ENCODE measurements at places on chromosomes 3 and 15.
A peak's percentile ranks its signal among the peaks of the same experiment; 100 is the strongest.

GRCh38 chr3:122646146-122646988 is 34.3 kb upstream of the PARP14 start:
- DNase-seq: no peak

GRCh38 chr3:49296781-49297411 is 19.9 kb upstream of the C3orf62 start:
- peak; percentile 53 for DNase-seq

GRCh38 chr3:122977746-122978466 is 49.7 kb downstream of the SEMA5B start:
- DNase-seq: no peak

DNA sequence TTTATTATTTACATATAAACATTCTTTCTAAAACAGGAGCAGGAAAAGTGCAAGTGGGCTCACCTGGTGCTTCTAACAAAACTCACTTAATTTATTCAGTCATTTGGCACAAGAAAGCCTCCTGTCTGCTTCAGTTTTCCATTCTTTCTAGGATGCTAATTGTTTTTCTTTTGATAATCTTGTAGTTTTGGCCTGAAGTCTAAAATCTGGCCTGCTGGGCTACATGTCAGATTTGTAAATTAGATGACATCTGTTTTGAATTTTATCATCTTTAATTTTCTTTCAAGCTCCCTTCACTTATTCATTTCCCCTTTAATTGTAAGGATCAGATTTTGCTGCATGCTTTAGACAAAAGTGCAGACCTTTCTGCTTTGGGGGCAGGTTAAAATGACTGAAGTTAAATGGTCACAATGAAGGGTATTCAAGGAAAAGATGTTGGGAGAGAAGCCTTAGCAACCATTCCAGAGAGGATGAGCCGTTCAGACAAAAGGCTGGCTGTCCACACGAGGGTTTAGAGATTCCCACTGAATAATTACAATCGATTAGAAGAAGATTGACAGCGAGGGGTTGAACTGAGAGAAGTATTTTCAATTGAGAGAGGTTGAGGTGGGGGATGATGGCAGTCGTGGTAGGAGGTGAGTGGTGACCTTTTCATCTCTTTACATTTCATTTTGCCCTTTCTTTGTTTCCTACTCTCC is 59.9 kb upstream of the PTX3 start:
- no peak for DNase-seq

DNA sequence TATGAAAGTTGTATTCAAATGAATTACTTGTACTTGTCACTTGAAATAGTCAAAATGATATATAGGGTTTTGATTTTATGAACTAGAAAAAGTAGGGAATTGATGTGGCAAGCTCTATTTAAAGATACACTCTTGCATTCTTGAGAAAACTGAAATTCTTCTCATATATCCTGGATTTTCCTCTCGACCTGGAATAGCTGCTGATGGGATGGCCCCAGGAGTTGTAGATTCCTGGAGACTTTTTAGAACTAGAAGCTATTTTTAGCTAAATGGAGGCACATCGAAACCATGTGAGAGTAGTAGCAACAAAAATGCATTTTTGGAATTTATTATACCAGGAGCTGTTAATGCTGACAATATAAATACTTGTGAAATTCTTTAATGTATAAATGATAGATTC is 125.9 kb downstream of the LEKR1 start:
- no peak for DNase-seq

DNA sequence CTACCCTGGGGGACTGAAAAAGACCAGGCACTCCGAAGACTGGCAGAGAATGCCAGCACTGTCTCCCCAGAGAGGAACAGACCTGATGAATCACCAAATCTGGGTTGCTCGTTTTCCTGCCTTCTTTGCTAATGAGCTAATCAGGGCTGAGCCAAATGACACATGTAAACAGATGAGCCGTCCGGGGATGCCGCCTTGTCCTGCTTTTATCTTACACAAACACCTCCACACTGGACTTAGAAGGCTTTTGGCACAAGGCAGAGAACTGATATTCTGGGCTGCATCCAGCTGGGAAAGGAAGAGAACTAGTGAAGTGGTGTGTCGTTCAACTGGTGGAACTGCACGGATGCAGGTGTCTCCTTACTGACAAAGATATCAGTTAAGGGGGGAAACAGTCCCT is 88.1 kb downstream of the MECOM start:
- no peak for DNase-seq

GRCh38 chr3:66457252-66457651 is 43.6 kb downstream of the LRIG1 start:
- no peak for DNase-seq

GRCh38 chr3:12005951-12006625 is 1.9 kb downstream of the SYN2 start:
- no peak for DNase-seq

DNA sequence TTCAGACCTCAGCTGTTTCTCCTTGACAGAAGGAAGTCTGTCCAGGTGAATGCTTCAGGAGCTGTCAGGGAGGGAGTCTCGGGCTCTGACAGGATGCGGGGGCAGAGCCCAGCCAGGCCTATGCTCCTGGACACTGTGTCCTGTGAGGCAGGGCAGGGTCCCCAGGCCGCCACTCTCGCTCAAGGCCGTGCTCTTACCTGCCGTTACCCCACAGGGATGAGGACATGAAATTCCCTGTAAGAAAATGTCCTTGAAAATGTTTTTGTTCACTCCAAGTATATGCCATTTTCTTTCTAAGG is 63.9 kb downstream of the BOC start:
- no peak for DNase-seq

- DNase-seq: no peak
Measured at GRCh38 chr3:53581671-53582070, 87.3 kb downstream of the CACNA1D start.

DNA sequence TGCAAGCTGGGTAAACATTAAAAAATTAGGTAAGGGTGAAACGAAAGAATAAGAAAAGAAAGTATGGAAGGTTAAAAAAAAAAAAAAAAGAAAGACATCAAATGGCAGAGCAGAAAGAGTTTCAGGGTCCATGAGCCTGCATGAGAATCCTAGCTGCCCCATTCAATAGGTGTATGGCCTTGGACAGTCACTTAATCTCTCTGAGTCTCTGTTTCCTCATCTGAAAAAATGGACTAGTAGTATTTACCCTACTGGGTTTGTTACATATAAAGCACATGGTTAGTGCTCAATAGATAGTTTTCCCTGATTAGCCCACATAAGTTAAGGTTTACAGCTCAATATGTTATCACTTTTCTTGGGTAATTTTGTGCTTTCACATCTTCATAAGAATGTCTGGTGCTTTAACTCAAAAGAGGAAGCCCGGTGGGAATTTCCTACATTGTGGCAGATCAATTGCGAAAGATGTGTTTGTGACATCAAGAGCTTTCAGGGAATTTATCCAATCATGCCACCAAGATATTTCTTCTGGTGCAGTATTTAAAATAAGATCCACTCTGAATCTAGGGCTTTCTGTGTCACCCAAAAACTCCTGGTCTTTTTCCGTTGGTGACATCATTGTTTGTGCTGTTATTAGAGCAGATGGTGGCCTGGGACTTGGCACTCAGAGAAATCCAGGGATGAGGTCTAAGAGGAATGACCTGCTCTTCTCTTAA is 57.2 kb upstream of the UBE2E1 start:
- peak; percentile 32 for DNase-seq

GRCh38 chr15:87573039-87573438 is 683.5 kb downstream of the NTRK3 start:
- no peak for DNase-seq

- DNase-seq: no peak
Measured at GRCh38 chr15:40872791-40873693, 992 bp downstream of the RHOV start.

DNA sequence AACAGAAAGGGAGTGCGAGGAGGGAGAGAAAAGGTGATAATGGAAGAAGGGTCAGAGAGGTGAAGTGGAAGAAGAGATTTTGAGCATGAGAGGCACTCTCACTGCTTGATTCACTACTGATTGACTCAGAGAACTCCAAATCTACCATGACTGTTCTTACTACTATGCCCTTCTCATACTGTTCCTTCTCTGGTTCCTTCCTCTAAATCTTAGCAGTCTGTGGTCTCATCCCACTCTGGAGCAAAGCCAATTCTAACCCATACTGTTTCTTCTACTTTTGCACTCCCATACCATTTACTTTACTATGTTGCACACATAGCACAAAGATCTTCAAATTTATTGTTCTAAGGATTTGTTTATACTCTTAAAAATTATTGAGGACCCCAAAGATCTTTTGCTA is 100.8 kb downstream of the DTWD1 start:
- no peak for DNase-seq

DNA sequence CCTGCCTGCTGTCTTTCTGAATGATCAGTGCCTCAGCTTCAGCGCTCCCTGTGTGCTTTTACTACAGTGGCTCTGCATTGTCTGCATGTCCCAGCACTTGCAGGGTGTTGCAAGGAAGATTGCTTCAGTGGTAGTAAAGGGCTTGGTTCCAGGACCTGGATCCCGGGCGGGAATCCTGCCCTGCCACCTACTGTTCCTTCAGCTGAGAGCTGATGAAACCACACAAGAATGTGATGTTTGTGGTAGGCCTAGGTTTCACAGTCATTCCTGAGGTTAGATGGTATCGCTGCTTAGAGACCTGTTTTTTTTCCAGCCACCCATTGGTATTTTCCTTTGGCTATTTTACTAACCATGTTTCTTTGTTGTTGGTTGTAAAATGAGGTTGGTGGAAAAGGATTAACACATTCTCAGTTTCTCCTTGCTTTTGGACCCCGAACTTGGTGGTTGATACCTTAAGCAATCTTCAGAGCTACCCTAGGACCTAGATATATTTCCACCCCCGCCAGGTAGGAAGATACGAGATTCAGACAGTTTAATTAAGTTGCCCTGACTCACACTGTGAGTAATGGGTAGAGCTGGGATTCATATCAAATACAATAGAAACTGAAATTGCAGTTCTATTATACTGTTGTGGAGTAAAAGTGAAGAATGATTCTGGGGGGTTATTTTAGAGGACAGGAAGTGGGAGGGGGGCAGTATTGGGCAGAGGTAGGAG is 11.4 kb downstream of the GPR87 start:
- peak; percentile 29 for DNase-seq

- no peak for DNase-seq
Measured at GRCh38 chr3:48356419-48356818, 15.6 kb upstream of the FBXW12 start.

DNA sequence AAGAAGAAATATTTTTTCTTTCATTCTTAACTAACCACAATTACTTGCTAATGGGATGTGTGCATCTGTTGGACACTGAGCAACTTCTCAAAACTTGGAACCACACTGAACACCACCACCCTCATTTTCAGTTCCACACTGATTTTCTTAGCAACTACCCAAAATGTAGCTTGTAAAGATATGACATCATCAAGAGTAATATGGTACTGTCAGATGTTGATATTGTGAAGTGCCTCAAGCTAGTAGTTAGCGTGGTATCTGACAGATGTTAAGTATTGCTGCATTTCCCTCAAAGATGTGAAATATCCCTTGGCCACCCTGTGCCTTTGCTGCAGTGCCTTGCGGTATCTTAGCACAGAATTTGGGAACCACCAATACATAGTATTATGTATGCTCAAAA is 9.3 kb downstream of the RFTN1 start:
- no peak for DNase-seq

GRCh38 chr15:99485992-99486370 is 79.8 kb upstream of the MEF2A start:
- DNase-seq: no peak

DNA sequence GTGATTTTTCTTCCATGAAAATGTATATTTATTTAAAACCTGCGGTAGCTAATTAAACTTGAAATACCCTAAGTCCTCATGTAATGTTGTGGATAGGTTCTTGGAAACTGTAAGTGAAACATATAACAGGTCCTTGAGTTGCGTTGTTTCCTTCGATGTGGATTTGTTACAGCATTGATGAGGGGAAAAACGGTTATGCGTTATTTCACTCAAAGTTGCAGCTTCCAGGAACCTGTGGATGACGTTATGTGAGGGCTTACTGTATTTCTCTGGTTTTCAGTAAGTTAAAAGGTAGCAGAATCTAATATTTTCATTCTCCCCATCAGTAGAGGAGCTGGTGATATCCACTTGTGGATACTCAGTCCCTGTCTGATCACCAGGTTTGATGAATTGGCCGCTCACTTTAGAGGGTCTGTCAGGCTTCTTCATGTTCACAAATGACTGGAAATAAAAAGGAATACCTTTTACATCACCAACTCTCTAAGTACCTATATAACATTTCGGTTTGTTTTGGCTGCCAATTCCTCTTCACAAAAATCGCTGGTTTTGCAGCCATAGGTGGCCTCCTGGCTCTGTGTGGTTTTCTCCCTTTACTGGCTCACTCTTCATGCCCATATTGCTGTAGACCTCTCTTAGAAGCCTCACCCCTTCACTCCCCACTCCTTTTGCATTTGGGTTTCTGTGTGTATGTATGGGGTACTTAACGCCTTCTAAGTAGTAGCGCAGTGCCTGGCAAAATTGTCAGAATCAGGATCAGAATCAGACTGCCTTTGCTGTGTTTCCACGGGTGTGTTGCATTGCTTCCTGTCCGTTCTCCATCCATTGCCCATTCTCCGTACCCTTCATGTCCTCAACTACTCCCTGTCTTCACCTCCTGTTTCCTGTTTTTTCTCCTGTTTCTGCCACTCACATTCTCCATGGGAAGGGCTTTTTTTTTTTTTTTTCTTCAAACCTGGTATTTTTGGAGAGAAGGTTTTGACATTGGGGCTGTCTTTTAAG is 112.6 kb downstream of the FNDC3B start:
- DNase-seq: no peak

- DNase-seq: no peak
Measured at GRCh38 chr15:44713006-44713966, 2.0 kb downstream of the B2M start.

DNA sequence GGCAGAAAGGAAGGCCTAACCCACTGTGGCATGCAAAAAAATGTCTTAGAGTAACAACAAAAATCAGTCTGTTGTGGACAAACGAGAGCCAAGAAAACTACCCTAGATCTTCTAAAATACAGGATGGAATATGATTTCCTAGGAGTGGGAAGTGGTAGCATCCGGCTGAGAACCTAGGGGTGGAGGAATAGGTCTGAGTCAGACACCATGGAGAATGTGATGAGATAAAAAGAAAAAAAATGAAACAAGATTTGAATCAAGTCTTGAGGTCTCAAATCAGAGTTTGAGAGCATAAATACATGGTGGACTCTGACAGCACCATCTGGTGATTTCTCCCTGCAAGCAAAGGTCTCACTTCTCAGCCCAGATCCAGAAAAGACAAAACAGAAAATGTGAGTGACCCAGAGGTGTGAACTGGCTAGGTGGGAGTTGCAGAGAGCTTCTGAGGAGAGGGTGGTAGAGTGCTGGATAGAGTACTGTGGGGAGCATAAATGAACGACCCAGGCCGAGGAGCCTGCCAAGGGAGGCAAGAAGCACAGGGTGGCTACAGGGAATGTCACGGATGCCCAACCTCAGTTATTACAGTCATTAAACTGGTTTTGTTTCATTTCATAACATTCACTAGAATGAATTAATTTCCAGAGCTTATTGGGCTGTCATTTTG is 27.6 kb upstream of the VEPH1 start:
- no peak for DNase-seq

- no peak for DNase-seq
Measured at GRCh38 chr3:141400073-141400971, 32.0 kb downstream of the ZBTB38 start.

All from mucosa of descending colon (tissue), 3 donors.